Hepatocyte (in vitro differentiated cells): ENCODE measurements at places on chromosomes 7 and 10. TPM values are rescaled to one million over a fixed set of nuclear protein-coding genes. Genes with fewer than 3 reads are reported as not detected.

DLX6 gene
- total RNA-seq: 1.9 and 2.2 TPM in 2 replicates

OR6V1 gene
- not detected in 2 replicates for total RNA-seq

ANKRD1 gene
- total RNA-seq: 99.9 and 105 TPM in 2 replicates

DNA sequence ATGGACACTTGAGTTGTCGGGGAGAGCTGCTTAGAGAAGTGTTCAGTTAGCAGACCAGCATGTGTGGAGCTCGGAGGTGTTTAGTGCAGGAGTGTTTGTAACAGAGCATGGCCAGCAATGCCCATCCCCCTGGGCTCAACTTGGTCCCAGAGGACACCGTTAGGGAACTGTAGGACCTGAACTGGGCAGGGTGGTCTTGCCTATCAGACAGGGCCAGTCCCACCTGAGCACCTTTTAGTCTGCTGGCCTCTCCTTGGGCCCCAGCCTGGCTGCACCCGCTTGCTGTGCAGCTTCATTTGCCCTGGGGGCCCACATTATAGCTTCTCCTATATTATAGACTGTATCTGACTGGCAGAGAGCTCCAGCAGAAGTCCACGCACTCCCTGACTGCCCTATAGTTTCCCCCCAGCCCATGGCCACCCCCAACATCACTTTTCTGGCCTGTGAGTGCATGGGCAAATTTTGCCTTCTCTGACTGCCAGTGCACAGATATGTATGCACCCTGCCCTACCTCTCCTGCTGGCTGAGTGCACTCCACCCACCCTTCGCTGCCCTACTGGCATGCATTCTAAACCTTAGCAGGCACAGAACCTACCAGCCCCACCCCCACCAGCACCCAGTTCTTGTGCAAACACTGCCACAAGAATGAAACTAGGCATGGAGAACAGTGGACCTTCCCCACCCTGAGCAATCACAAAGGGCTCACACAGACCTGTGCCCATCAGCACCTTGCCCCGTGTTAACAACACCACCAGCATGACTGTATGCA lies 1030.6 kb upstream of the GHITM start:
- no peak for DNase-seq
- no peak overlapping the region for H3K27ac ChIP-seq
- H3K27me3 ChIP-seq: no peaks in the 10 kb centered on the region
- H3K4me3 ChIP-seq: no peak overlapping the region
- no peaks in the 10 kb centered on the region for H3K4me1 ChIP-seq

DNA sequence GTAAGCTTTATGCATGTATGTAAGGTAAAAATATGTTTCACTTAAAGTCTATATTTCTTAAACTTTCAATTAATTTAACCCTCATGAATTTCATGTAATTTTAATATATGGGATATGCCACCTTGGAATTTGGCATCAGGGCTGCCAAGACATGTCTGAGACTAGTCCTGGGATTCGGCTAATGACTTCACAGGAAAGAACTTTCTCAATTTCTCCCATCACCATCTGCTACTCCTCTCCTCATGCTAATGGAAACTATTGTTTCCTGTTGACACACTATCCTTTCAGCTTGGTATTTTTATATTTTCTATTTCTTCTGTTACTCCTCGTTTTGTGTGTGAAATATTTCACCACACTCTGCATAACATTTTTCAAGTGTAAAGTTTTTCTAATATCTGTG lies 205.9 kb downstream of the ARL4A start:
- H3K27me3 ChIP-seq: no peaks in the 10 kb centered on the region
- no peak for DNase-seq
- no peak overlapping the region for H3K27ac ChIP-seq
- no peak overlapping the region for H3K4me3 ChIP-seq

RARRES2 gene
- total RNA-seq: 104 and 122 TPM in 2 replicates

GRCh38 chr10:105742184-105742583 lies 1101.1 kb downstream of the SORCS3 start:
- peak; percentile 22 for DNase-seq
- H3K27ac ChIP-seq: no peak overlapping the region
- H3K4me3 ChIP-seq: no peak overlapping the region
- no peaks in the 10 kb centered on the region for H3K36me3 ChIP-seq

DNA sequence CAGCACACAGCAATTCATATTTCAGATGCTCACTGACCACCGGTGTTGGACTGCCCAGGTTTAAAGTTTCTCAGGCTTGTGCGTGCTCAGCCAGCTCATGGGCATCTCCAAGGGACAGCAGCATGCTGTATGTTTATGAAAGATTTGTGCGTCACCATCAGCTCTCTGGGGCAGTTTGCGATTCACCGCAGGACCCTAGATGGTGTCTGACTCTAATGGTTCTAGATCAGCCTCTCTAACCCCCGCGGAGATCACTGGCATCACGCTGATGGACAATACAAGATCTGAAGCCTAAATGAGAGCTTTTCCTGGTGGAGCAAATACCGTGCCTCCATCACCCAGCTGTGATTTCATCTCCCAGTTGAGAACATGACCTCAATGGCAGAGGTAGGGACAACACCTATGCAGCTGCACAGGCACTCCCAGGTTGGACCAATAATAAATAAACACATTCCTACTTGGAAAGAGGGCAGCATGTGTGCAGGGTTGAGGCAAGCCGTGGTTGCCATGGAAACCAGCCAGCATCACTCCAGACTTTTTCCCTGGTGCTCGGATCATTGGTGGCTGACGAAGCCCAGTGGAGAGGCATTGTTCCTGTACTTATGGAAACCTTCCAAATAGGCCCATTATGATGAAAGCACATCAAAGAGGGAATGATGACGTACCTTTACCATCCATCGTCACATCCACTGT lies 253.6 kb downstream of the KCNMA1 start:
- H3K36me3 ChIP-seq: no peaks in the 10 kb centered on the region
- H3K4me1 ChIP-seq: peaks cover 11% of the 10 kb centered on the region
- no peak for DNase-seq
- H3K27ac ChIP-seq: no peak overlapping the region
- no peak overlapping the region for H3K4me3 ChIP-seq
